Fibroblast of gingiva (primary cell): ENCODE measurements at places on chromosomes 1 and 21.

GRCh38 chr1:177043597-177043996, 120.9 kb downstream of the ASTN1 start:
- DNase-seq, result no peak

DNA sequence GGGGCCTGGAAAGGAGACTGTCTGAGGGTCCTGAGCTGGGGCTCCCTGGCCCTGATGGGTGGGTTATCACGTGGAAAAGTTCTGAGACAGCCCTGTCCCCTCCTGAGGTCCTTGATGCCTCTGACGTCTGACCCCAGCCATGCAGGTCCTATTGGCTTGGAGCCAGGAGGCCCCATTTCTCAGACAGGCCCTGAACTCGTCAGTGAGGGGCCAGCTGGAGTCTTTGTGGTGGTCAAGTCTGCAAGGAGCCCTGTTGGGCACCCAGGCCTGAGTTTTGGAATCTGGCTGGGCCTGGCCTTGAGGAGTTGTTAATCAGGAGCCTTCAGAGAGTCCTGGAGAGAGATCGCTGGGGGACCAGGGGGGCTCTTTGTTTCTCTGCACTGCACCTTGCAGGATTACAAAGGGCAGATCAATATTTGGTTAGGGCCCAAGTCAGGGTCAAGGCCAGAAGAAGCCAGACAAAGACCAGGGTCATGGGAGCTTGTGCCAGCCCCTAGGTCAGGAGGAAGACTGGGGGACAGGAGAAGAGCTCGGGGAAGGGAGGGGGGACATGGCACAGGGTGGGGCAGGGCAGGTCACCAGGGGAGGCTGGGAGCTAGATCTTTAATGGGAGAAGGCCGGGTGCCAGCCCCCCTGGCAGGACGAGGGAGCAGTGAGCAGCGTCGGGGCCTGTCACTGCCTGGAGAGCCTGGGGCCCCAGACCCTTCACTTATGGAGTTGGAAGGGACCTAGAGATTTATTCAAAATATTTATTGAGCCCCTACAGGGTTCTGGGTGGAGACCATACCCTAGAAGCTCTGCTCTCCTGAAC, 83.2 kb downstream of the PTPRU start:
- no peak for DNase-seq

GRCh38 chr1:245461681-245462080, 306.9 kb downstream of the KIF26B start:
- DNase-seq, result no peak

GRCh38 chr1:17066361-17067068, 12.7 kb upstream of the SDHB start:
- no peak for DNase-seq

- no peak for DNase-seq
These were observed 144.5 kb downstream of the NAV1 start for GRCh38 chr1:201683397-201683796.

DNA sequence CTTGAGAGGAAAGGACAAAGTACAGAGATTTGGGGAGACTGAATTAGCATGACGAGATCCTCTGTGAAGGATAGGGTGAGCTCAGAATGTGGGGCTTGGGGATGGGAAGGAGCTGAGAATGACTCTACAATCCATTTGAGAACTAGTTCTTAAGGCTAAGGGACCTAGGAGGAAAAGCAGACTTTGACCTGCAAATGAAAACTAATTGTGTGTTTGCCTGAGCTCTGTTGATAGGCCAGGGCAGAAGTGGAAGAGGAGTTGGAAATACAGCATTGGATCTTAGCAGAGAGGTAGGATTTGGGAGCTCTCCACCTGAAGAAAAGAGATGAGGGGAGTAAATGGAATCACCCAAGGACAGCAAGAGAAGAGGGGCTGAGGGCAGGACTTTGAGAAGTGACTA, 2.1 kb upstream of the RGS8 start:
- DNase-seq, result no peak

GRCh38 chr1:111540928-111541327, 37.5 kb upstream of the ADORA3 start:
- DNase-seq, result no peak

DNA sequence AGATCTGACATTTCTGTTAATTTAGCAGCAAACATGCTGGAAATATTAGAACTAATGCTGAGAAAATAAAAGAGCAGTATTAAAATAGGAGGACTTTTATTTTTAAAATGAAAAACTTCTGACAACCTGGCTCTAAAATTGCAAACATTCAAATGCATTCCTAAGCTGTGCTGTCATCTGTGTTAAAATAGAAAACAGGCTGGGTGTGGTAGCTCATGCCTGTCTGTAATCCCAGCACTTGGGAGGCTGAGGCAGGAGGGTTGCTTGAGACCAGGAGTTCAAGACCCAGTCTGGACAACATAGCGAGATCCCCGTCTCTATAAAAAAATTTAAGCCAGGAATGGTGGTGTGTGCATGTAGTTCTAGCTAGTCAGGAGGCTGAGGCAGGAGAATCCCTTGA, 44.6 kb downstream of the MIGA1 start:
- DNase-seq, result peak; percentile 67

DNA sequence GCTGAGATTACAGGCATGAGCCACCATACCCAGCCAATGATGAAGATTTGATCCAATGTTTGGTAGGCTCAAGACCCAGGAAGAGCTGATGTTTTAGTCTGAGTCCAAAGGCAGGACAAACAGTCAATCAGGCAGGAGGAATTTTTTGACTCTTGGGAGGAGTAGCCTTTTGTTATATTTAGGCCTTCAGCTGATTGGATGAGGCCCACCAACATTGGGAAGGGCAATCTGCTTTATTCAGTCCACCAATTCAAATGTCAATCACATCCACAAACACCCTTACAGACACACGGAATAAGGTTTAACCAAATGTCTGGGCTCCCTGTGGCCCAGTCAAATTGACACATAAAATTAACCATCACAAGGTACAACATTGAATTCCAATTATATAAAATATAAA, 61.9 kb upstream of the COX20 start:
- DNase-seq, result no peak

DNA sequence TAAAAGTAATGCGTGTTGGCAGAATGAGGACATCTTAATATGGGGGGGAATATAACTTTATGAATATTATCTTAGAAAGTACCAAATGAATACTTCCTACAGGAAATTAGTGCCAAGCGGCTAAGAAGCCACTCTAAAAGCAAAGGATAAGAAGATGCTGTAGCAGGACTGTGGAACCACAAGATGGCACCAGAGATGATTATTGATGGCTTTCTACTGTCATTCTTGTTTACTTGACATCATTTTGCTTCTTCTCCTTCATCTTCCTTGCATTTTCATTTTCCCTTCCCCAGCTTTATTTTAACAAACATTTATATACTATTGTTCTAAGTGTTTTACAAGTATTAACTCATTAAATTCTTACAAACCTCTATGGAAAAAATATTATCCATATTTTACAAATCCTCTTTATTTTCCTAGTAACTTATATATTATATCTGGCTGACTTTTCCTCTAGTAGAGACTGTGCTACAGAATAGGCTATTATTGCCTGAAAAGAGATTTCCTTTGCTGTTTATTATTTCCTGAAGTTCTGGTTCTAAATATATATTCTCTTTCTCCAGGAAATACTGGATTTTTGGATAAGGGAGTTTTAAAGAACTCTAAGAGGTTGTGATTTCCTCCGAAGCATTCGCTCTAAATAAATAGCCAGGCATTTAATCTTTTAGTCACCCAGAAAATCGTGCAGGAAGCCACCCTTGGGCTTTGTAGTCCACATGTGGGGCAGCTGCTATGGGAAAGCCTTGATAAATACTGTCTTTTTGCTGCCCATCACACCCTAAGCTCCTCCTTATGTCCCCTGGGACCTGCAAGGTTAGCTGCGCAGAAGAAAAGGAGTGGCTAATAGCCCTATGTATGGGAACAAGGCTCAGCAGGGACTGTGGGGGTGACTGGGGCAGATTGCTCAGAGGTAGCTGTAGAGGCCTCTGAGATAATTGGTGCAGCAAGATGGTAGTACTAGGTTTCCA, 69.8 kb downstream of the TPR start:
- peak; percentile 33 for DNase-seq

- no peak for DNase-seq
These were observed 22.1 kb upstream of the DISP1 start for GRCh38 chr1:222792744-222793143.

GRCh38 chr1:95994643-95995042, 726.9 kb upstream of the PTBP2 start:
- DNase-seq, result no peak

DNA sequence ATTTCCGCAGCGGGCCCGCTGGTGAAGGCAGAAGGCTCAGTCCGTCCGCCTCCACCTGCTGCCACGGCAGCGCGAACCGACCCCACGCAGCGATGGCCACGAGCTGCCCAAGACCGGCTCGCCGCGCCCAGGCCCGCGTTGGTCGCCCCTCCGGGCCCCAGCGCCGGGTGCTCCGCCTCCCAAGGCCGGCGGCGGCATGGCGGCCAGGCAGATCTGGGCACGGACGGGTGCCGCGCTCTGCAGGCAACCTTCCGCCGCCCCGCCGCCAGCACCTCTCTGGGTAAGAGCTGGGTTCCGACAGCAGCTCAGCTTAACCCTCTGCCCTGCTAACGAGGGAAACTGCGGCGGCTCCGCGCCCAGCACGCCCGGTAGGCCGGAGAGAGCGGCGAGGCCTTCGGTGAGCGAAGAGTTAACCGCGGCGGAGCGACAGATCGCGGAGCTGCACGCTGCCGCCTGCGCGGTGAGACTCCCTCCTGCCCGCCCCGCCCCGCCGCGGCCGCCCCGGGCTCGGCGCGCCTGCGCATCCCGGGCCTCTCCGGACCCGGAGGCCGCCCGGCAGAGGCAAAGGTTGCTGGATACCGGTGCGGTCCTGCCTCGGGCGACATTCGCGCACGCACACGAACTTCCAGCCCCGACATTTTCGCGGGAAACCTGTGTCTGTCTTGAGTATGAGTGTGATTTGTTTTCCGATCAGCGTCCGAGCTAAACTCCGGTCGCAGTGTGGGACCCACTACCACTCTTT, at the start of gene C1orf53:
Gene C1orf53 (plus strand): TSS at position 177 of the 742 bp plus-strand sequence. CDS start 20 bp downstream, at position 197.
- DNase-seq, result peak; percentile 89

- DNase-seq, result no peak
These were observed 124.5 kb downstream of the CACHD1 start for GRCh38 chr1:64594446-64594845.

GRCh38 chr1:152005360-152005912, 11.8 kb upstream of the S100A10 start:
- no peak for DNase-seq

DNA sequence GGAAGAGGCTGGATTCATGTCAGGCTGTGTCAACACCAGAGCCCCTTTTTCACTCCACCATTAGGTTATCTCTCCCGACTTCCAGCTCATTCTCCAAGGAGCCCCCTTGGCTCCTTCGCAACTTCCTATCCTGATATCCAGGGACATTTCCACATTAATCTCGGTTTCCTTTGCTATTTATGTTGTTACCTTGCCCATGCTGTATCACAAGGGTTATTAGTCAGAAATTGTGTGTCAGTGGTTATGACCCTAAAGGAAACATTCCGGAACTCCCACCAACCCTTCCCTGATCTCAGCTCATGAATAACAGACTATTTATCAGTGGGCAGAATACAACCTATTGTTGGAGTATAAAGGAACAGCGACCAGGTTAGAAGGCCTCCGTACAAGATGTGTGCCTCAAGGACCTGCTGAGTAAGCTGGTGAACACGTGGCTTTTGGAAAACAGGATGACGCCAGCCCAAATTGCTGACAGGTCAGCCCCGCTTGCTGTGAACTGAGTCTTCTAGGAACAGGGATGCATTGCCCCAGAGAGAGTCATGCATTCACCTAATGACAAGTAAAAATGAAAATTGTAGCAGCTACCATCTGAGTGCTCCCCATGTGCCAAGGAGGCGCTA, 121.5 kb downstream of the PLPP3 start:
- DNase-seq, result no peak

GRCh38 chr1:173411835-173412742, 65.0 kb upstream of the PRDX6 start:
- DNase-seq, result peak; percentile 86

DNA sequence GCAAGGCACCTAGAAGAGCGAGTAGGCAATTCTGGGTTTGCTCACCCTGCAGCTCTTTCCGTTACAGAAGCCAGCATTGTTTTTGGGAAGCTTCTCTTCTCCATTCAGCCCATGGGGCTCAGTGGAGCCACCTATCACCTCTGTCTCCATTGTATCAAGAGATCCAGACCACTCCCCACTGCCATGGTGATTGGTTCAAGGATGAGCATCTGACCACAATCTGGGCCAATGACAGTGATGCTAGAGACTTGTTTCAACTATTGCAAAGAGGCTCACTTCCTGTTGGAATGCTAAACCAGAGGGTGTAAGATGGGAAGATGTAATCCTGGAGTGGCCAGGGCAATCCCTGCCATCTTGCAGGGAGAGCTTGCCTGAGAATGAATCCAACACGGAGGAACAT, 6.6 kb downstream of the SPATA21 start:
- no peak for DNase-seq

DNA sequence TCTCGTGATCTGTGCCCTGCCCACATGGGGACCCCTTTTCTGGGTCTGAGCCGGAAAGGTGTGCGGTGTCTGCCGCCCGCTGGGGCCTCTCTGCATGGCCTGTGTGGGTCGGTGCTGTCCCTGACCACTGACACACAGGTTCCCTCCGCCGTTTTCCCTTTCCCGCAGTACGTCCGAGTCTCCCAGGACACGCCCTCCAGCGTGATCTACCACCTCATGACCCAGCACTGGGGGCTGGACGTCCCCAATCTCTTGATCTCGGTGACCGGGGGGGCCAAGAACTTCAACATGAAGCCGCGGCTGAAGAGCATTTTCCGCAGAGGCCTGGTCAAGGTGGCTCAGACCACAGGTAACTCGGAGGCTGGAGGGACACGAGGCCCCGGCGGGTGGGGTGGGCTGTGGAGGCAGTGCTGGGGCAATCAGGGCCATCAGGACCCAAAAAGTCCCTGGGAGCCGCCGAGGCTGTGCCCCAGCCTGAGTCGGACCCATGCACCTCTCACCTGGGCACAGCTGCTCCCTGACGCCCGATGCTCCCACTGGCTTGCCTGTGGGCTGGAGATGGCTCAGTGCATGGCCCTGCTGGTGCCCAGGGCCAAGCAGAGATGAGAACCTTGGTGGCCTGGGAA, 13.3 kb downstream of the TRPM2 start:
- no peak for DNase-seq

GRCh38 chr21:40278345-40278744, 411.1 kb downstream of the PCP4 start:
- DNase-seq, result no peak

- DNase-seq, result no peak
These were observed 1.6 kb downstream of the SYT2 start for GRCh38 chr1:202708456-202709275.

DNA sequence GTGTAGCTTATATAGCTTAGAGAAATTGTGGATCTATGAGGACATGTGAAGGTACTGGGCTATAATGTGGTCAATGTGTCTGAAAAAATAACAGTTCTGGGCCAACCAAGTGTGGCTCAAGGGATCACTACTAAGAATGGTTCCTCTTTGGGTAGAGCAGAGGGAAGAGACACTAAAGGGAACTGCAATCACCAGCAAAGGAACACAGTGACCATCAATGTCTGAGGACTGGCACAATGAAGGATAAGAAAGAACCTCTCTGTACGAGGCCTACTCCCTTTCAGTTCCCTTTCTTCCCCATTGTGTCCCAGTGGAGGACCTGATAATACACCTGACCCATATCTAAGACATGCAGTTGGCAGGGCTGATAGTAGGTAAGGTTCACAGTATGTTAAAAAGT, 89.9 kb upstream of the JAK1 start:
- DNase-seq, result no peak

GRCh38 chr1:22490309-22490708, 38.7 kb downstream of the ZBTB40 start:
- no peak for DNase-seq

GRCh38 chr1:61450454-61450853, 274.5 kb downstream of the TM2D1 start:
- no peak for DNase-seq

GRCh38 chr21:34882719-34883131, 166.4 kb downstream of the RUNX1 start:
- no peak for DNase-seq
